ENCODE measurements at places on chromosomes 2 and 18.
A peak's percentile ranks its signal among the peaks of the same experiment; 100 is the strongest.

- DNase-seq: peak; percentile 78
These were observed 246.1 kb downstream of the NRXN1 start for GRCh38 chr2:50785816-50786215.

DNA sequence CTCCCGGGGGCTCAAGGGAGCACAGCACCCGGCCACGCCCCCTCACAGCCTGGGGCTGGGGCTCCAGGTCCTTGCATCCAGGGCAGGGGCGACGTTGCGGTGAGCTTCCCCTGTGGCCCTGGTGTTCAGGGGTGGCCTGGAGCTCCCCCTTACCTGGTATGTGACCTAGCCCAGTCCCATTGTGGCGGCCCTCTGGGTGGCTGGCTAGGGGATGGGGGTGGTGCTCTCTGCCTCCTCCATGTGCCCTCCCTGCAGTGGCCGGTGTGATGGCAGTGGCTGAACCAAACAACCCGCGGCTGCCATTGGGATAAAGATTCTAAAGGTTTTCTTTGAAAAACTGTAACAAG, 288.3 kb downstream of the RDH14 start:
- no peak for DNase-seq

- no peak for DNase-seq
These were observed 841.0 kb downstream of the RNF144A start for GRCh38 chr2:7758073-7758759.

DNA sequence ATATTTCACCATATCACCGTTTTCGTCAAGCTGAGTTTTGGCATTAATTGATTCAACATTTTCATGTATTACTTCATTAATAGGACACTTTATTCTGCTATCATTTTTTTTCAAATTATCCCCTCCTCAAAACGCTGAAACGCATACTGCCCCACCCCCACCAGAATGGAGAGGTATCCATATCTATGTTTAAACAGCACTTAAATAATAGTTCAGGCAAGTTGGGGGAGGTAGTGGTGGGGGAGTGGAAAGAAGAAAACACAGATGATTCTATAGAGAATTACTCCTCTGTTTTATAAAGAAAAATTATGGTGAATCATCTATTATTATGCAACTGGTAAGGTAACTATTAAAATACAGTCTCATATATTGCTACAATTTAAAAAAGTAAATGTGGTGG, 314.4 kb upstream of the ZEB2 start:
- DNase-seq: no peak

DNA sequence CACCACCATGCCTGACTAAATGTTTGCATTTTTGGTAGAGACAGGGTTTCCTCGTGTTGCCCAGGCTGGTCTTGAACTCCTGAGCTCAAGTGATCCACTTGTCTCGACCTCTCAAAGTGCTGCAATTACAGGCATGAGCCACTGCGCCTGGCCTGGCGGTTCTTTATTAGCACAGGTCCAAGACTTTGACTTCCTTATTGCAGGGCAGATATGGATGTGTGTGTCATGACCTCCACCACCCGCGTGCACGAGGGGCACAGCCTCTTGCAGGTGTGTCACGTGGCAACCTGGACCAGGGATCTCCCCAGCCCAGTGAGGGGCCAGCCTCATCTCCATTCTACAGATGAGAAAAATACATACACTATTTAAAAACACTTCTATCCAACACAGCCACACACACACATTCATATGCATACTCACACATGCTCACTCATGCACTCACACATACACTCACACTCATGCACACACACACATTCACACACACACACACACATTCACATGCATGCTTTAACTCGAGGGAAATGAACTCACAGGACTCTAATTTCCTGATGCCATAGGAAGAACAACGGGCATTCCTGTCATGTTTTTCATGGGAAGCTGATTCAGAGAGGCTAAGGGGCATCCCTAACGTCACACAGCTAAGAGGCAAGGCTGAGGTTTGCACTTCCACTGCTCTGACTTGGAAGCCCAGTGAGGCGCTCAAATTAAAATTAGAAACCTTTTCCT, 38.8 kb downstream of the RRM2 start:
- DNase-seq: no peak

- DNase-seq: no peak
These were observed 229.5 kb downstream of the ETAA1 start for GRCh38 chr2:67626656-67627055.

- no peak for DNase-seq
These were observed 1655.8 kb downstream of the SUCLG1 start for GRCh38 chr2:82803307-82803706.

Data from posterior cingulate gyrus (tissue), 11 donors.